CD4-positive, alpha-beta T cell treated with Interleukin-10 for 1 hour (primary cell): ENCODE measurements at places on chromosomes 16 and 17.
A peak's percentile ranks its signal among the peaks of the same experiment; 100 is the strongest.

GRCh38 chr16:78762222-78762621 lies 662.8 kb downstream of the WWOX start:
- no peak for DNase-seq

DNA sequence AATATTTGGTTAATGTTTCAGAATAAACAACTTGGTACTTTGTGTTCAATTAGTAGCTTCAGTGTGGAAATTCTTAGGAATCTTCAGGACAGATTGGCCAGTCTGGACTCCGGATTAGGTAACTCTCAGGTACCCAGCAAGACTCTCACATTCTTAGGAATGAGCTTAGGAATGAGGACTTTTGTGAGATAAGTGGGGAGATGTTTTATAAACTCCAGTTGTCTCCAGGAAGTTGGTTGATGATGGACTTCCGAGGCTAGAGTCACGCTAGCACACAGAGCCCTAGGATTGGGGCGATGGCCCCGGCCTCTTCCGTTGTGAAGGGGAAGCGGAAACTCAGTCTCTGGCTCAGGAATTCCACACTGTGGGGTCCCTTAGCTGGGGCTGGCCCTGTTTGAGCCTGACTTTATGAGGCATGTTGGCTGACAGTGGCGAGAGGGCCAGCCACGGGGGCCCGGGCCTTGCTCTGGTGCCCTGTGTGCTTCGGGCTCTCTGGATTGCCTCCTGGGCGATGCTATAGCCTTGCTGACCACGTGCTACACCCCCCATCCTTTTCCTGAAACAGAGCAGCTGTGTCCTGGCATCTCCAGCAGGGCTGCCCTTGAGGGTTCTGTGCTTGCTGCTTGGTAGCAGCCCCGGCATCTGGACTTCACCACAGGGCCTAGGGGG lies 32.4 kb downstream of the RAB11FIP3 start:
- DNase-seq: no peak

DNA sequence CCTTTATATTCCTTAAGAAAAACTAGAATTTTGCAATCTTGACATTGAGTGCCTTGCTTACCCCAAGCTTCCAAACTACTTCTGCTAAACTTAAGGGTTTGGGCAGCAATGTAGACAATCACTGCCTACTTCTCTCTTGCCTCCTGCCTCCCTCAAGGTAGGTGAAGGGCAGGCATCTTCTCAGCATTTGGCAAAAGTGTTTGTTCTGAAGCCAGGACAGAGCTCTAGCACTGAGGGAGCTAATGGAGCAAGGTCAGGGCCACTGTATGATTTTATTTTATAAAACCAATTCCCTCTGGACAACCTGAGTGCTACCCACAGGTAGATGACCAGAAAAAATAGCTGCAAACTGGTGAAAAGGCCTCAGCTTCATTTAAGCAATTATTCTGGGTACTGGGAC lies 111.8 kb downstream of the IRX3 start:
- no peak for DNase-seq

DNA sequence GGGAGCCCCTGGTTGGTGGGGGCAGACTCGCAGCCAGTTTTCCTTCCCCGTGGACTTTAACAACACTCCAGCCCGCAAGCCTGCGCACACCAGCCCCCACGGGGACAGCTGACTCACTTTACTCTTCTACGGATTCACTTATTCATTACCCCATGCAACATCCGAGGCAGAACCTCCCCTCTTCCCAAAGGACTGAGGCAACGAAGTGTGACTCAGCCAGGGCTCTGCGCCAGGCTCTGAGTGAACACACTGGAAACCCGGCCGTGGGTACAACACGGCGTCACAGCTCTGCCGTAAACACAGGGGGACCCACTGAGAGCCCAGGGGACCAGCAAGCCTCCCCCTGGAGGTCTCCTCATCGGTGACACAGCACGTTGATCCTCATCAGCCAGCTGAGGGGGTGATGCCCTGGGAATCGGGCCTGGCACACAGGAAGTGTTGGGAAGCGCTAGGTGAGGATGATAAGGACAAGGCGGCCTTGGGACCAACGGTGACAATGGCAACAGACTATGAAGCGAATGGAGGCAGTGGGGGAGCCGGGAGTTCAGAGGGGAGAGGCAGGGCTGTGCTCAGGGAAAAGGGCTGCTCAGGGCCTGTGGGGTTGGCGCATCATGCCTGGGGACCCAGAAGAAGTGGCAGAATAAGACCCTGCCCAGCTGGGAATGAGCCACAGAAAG lies 14.6 kb downstream of the COTL1 start:
- peak; percentile 30 for DNase-seq

DNA sequence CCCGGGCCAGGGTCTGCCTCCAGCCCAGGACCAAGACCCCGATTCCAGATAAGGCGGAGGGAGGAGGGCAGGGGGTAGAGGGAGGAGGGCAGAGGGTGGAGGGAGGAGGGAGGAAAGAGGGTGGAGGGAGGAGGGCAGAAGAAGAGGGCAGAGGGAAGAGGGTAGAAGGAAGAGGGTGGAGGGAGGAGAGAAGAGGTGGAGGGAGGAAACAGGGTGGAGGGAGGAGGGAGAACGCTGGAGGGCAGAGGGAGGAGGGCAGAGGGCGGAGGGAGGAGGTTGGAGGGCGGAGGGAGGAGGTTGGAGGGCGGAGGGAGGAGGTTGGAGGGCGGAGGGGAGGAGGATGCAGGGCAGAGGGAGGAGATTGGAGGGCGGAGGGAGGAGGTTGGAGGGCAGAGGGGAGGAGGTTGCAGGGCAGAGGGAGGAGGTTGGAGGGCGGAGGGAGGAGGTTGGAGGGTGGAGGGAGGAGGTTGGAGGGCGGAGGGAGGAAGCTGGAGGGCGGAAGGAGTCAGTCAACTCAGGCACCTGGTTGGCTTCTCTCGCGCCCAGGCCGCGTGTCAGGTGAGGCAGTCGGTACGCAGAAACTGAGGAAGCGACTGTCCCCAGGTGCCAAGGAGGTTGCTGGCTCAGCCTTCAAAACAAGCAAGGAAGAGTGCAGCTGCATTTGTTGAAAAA lies 65.2 kb downstream of the KLHDC4 start:
- no peak for DNase-seq
